ENCODE measurements at places on chromosomes 2 and 18.

GRCh38 chr2:168819829-168820489 lies 17.5 kb downstream of the NOSTRIN start:
- DNase-seq, result no peak

DNA sequence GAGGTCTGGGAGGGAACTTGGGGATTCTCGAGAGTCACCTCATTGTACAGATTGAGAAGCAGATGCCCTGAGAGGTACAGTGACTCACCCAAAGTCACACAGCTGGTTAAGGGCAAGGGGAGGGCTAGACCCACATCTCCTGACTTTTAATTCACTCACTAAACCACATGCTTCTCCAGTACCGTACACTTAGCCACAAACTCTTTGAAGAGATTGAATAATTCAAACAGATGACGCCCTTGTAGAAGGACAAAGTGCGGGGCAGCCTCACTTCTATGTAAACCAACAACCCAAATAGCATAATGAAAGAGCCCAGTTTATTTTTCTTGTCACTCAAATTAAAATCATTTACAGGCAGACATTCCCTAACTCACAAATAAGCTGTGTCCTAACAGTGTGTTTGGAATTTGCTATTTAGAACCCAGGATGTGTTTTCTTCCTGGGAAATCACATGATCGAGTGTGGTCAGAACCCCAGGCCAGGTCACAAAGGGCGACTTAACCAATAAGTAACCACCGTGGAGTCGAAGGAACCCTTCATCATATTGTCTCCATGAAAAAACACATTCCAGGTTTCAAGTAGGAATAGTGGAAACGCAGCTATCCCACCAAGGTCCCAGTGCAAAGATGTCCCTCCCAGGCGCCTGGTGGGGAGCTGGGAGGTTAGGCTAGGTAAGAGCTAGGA lies 35.8 kb upstream of the PTPN4 start:
- DNase-seq, result no peak

DNA sequence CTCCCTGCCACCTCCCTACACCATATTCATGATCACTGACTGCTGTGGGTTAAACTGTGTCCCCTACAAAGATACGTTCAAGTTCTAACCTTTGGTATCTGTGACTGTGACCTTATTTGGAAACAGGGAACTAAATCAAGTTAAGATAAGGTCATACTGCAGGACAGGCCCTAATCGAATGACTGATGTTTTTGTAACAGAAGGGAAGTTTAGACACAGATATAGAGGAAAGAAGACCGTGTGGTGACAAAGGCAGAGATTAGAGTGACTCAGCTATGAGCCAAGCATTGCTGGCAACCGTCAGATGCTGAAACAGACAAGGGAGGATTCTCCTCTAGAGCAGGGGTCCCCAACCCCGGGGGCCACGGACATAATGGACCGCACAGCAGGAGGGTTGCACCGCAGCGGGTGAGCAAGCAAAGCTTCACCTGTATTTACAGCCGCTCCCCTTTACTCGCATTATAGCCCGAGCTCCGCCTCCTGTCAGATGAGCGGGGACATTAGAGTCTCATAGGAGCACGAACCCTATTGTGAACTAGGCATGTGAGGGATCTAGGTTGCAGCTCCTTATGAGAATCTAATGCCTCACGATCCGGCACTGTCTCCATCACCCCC lies 28.9 kb upstream of the RNF152 start:
- DNase-seq, result no peak

- DNase-seq, result no peak
Observed at GRCh38 chr2:109123586-109124201, 5.3 kb upstream of the SH3RF3 start.

DNA sequence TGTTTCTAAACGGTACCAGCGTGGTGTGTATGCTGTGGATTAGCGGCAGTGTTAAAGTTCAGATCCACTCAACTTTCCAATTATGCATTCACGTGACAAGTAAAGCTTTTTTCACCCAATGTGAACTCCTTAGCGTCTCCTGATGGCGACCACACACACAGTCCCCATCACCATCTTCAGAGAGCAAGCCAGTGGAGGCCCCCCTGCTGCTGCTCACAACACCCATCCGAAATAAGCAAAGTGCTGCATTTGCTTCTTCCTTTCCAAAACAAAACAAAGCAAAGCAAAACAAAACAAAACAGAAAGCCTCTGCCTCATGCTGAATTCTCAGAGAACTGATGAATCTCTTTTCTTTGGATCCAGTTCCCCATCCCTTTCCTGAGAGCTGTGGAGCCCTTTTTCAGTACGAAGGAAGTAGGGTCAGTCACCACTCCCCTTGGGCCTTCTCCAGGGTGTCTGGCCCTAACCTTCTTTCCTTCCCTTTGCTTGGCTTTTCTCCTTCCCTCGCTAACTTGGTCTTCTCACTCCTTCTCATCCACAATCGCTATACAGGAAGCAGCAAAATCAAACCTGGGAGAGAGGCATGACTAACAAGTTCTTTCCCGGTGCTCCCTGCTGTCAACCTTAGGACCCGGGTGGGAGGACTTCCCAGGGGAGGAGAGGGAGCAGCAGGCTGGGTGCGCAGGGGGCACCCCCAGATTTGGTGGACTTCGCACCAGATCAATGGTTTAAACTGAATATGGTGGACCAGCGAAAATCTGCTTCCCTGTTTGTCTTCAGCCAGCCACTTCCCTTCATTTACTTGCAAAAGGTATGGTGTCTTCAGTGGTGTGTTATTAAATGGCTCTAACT lies 56.0 kb downstream of the NRP2 start:
- no peak for DNase-seq

DNA sequence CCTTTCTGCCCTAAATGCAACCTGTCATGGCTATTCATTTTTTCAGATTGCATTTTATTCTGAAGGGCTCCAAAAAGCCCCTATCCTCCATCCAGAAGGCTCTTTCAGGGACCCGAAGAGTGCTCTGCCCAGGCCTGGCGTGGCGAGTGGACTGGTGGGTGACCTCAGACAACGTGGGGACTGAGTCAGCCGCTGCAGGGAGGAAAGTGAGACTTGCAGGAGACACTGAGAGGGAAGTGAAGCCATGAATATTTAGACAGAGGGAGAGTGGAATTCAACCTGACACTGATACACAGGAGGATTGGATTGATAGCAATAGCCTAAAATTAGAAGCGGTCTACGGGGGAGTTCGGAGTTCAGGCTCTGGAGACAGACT lies 63.6 kb upstream of the SIX2 start:
- no peak for DNase-seq

GRCh38 chr2:169819106-169819505 lies 5.6 kb downstream of the METTL5 start:
- no peak for DNase-seq

DNA sequence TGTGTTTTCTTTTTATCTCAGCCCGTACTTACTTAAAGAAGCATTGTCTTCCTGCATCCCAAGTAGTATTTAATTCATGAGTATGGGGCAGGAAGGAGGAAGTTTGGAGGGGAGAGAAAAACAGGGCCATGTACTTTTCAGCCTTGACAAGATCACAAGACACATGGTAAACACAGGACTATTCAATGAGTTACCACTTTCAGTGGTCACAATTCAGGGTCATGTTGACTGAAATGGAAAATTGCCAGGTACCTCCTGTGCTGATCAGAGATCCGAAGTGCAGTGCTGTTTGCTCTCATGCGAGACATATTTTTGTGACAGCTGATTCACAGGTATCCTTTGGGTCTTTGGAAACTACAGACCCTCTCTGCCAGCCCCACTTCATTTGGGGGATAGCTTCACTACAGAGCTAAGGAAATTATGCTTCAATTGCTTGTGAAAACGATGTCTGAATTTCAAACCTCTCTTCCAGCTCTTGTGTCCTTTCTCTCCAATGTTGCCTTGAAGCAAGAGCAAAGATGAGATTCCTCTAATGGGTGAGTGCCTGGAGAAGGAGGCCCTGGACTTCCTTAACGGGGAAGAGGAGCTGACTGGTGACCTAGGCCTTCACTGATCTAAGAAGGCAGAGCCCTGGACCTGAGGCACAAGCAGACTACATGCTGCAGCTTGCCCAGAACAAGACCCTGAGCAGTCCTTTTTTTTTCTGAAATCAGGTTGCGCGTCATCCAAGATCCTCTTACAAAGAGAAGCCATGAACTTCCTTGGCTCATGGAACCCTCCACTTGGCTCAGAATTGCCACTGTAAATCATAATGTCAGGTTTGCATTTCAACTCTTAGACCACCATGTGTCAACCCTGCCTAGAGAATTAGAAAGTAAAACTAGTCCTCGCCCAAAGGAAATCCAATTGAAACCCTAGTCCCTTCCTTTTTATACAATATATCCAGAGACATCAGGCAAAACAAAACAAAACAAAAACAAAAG lies 44.1 kb downstream of the EVA1A start:
- no peak for DNase-seq

DNA sequence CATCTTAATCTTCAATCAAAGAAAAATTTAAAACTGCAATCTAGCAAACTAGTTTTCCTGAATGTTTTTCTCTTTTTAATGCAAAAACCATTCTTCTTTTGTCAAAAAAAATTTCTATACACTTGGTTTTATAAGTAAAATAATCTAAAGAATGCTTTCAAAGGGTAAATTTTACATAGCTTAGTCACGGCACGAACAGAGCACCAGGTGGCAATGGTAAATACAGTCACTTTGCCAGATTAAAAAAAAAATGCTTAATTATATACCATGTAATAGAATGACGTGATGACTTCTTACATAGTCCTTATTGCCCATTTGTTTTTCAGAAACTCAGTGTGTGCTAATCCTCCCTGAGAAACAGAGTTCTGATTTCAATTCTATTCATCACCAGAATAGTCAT lies 10.4 kb downstream of the FEZ2 start:
- no peak for DNase-seq

DNA sequence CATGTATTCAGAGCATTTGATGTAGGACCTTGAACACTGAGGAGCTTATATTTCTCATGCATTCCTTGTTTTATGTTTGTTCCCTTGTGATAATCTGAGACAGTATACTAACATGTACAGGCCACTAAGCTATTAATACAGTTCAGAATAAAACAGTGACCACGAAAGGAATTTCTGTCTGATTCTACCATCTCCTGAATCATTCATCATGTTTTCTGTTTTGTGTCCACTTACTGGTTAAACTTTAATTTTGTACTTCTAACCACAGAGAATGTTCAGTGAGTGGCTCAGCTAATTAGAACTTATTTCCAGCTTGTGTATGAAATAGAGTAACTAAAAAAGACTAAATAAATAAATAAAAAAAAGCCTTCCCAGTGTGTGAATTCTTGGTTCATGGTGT lies 110.4 kb downstream of the LRP1B start:
- no peak for DNase-seq

GRCh38 chr2:177588671-177589070 lies 196.1 kb downstream of the AGPS start:
- no peak for DNase-seq

DNA sequence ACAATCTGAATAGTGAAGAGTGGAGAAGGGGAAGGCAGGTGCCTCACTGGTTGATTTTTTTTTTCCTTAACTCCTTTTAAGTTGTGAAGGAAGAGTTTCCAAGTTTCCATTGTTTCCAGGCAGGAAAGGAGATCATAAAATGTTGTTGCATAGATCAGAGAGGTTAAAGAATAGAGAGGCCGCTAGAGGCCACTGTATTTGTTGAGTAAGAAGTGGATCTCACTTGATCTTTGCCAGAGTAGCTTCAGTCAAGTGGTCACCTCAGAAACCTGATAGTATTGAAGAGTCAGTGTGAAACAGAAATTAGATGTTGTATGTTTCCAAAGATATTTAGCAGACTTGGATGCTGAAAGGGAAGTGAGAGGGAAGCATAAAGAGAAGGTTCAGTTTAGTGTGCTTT lies 17.6 kb downstream of the CTNNA2 start:
- DNase-seq, result peak; percentile 75

DNA sequence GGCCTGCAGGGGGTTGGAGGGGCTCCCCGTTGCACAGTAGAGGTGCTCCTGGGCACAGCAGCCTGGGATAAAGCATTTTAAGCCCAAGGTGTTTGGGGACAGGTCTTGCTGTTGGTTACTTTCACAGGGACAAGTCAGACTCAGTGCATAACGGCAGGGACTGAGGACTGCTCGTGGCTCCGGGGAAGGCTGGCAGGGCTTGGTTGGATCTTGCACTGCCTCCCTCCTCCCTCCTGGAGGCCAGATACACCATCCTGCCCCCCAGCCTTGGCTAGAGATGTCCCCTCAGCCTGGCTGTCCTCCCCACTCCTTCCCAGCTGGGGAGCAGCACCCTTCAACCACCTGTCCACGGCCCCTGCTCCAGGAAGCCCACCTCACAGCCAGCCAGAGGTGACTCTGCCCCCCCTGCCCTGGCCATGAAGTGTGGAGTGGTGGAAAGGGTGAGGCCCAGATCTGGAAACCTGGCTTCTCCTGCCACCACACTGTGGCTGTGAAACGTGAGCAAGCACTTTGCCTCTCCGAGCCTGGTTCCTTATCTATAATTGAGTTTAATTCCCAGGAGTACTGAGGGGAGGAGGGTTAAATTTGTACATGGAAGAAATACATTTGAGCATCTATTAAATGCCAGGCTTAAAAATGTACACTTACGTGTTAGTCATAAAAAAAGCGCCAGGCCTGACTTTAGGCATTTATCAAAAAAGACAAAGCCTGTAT lies 67.1 kb upstream of the TAF1B start:
- DNase-seq, result no peak

DNA sequence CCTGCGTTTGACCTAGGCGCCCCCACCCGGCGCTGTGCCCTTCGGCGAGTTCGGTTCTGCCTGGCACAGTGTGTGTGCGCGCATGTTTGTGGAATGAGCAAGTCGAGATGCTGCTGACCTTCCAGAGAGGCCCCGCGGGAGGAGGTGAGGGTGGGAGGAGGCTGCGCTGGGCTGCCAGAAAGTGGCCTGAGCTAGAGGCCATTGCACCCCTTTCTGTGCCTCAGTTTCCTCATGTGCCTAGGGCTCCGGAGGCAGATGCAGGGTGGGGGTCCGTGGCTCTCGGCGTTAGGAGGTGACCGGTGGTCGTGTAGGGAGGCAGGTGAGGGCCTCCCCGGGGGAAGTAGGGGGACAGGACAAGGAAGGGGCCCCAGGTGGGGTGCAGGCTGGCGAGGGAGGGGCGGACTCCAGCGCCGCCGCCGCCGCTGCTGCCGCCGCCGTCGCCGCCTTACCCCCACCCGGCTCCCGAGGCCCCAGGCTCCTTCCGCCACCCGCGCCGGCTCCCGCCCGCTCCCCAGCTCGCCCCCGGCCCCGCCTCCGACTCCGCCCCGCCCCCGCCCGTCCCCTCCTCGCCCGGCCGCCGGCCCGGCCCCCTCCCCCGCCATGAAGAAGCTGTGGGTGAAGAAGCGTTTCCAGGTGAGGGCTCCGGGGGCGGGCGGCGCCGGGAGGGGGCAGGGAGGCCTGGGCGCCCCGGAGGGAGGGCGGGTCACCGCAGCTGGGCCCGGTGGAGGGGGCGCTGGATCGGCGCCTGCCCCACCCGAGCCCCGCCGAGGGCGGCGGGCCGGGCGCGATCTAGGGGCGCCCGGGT lies 7.0 kb downstream of the SPEG start:
- DNase-seq, result peak; percentile 25

GRCh38 chr18:62778976-62779869 lies 63.9 kb downstream of the PHLPP1 start:
- DNase-seq, result peak; percentile 77

GRCh38 chr2:43484323-43484930 lies 111.4 kb downstream of the THADA start:
- DNase-seq, result peak; percentile 84

DNA sequence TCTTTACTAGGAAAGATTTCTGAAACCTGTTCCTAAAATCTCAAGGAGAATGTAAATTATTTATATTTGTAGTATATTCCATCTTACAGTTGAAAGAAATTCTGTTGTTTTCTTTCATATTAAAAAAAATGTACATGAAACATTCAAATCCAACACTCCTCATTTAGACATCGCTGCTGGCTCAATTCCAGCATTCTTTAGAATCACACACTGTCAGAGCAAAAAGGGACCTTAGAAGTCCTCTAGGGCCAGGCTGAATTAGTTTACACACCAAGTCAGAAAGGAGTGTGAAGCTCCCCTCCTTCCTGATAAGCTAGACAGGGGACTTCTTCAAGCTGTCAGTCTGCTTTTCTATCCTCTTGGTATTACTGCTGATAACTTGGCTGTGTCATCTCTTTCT lies 158.6 kb upstream of the LTBP1 start:
- DNase-seq, result no peak

All from mesendoderm (in vitro differentiated cells).